ENCODE measurements at places on chromosomes 2 and 18.

GRCh38 chr2:84782717-84783442, 98.0 kb downstream of the TRABD2A start:
- DNase-seq = no peak

DNA sequence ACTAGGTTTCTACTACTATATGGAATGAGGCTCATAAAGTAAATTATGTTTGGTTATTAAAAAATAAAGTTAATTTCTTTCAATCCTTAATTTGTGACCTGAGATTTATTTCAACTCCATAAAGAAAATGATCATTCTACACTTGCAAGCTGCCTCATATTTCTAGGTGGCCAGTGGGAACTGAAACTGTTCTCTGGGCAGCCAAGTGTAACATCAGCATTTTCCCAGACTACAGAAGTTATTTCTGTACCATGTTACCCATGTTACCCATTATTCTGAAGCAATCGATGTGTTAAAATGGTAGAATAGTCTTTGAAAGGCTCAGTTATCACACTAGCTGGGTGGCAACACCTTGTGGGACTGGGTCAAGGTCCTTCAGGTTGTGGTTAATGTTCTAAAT, 139.3 kb upstream of the FBXO11 start:
- no peak for DNase-seq

DNA sequence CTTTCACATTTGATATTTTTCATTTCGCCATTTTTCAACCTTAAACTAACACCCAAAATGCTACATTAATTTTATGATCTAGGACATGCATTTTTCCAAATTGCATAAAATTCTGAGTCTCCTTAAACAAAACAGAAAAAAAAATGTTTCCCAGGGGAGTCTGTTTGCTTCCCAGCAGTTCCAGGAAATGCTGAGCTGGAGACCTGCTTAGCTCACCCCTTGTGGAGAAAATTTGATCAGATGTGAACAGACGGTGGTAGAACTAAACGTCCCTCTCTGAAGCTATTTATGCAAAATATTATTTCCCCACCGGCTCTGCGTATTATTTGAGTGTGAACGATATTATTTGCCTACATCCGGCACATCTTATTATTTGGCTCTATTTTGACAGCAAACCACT, 74.9 kb upstream of the AGAP1 start:
- DNase-seq = no peak

DNA sequence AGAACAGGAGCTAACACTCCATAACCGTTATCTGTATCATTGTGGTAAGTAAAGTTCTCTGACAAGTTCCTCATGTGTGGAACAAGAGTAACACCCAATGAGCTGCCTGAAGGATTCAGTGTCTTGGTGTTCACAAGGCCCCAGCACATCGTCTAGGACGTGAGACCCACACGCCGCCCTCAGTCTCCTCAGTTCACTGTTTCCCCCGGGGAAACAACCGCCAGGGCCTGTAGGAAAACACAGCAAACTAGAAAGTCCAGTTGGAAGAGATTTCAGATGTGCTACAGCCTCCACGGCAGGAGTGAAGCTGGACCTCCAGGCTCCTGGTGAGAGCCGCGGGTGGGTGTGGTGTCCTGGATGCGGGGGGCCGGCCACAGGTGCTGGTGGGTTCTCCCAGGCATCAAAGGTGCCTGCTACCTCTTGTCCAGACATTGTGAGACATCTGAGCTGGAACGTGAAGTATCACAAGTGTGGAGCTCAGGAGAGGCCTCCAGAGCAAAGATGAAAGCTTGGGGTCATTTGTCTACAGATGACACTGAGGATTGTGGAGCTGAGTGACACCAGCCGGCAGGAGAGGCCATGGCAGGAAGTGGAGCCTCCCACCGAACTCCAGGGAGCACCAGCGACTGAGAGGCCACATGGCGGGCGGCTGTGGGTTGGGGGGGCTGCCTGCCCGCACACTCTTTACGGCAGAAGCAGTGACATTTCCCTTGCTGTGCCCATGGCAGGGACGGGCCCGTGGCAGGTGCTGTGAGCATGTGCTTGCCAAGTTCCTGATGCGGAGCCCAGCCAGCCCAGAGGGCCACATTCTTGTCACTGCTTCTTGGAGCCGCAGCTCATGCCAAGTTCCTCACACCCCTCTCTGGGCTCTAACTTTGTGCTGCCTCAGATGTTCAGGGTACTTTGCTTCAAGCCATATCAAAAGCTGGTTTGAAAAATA, 131.2 kb downstream of the TMEM18 start:
- DNase-seq = no peak

DNA sequence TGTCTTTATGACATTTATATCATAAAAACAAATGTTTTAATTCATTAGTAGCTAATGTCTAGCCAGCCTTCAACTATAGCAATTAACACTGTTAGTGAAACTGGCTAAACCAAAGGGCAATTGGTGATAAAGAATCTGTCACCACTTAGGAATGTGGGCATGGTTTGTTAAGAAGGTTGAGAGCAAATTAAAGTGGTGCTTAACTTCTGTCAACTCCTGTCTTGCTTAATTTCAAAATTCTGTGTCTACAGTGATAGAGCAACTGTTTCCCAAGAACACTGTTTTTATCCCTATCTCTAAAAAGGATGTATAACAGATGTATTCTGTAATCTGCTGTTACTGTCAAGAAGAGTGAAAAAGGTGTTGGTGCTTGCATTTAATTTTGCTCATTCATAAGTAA, 36.5 kb downstream of the CFAP36 start:
- DNase-seq = no peak

- no peak for DNase-seq
Measured at GRCh38 chr2:28509361-28509760, 13.5 kb downstream of the PLB1 start.

- DNase-seq = no peak
Measured at GRCh38 chr2:217938036-217938435, 64.8 kb downstream of the TNS1 start.

DNA sequence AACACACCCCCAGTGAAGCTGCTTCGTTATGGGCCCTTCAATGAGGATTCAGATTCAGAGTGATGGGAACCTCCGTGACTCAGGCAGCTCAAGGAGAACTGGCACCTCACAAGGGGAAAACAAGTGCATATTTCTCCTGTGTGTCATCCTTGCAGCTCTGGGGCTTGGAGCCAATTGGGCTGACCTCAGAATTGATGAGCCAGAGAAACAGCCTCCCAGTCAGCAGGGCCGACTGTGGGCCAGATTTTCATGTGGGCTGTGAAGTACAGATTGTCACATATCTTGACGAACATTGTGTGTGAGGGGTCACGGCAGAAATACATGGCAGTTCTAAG, 189.6 kb upstream of the SP5 start:
- DNase-seq = no peak

GRCh38 chr2:196440413-196440812, 199.1 kb upstream of the CCDC150 start:
- no peak for DNase-seq

DNA sequence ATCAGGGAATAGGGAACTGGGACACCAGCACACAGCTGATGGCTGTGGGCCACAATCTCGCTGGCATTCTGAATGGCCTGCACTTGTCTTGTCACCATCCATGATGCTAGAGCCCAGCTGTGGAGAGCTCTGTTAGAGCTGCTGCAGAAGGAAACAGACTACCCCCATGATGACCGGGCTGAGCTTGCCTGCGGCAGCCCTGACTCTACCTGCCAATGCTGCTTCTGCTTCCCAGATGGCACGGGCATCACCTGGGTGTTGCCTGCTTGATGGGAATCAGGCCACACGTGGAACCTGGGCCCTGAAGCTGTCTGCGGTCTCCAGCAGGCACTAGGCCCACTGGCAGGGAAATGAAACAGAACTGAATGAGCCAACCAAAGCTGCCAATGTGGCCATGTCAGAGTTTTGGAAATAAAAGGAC, 11.2 kb upstream of the DAW1 start:
- DNase-seq = no peak

DNA sequence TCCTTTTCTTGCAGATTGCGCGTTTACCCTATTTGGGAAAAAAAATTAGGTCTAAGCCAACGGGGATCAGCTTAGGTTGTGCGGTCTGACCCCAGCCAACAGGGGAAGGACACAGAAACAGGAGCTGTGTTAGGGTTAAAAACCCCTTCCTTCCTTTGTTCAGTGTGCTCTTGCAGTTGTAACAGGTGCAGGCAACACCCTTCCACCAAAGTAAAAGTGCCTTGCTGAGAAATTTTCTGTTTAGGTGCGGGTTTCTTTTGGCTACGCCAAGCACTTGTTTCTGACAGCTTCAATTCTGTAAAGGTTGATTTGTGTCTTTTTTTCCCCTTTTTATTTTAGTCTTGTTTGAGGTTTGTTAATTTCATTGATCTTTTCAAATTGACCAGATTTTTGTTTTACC, 92.5 kb downstream of the PTPN4 start:
- no peak for DNase-seq

DNA sequence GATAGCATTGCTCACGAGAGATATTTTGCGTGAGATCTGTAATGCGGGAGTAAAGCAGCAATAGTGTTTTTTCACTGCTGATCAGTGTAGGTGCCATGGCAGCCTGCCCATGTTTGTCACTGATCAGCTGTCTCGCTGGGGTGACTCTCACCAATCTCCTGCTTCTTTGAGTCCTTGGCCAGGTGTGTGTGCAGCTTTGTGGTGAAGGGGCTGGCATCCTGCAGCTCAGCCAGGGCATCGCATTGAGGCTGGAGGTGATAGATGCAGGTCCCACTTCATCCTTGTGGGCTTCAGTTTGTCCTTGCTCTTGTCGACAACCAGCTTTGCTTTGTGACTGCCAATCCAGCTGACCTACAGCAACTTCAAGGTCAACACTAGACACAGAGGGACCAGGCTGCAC, 258.3 kb upstream of the CXCR4 start:
- no peak for DNase-seq

DNA sequence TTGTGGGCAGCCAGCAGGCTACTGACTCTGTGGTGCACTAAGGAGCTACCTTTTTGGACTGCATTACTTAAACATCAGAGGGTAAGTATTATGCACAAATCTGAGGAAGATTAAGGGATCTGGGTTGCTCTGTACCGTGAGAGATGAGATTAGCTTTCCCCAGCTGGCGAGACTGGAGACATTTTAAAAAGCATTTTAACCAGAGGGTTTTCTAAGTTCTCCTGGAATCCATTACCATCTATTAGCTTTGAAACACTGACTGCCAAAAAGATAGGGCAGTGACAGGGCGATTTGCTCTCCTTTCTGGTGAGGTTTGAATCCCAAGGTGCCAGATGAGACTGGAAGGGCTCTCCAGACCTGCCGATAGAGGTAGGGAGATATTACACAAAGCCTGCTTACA, 63.2 kb downstream of the LYPD6 start:
- DNase-seq = no peak

- DNase-seq = no peak
Measured at GRCh38 chr2:55054106-55054875, 4.0 kb upstream of the RTN4 start.

- no peak for DNase-seq
Measured at GRCh38 chr2:10629819-10630532, 59.8 kb downstream of the NOL10 start.

GRCh38 chr2:165022781-165023180, 67.5 kb upstream of the SLC38A11 start:
- no peak for DNase-seq

- DNase-seq = no peak
Measured at GRCh38 chr2:196252408-196253115, 81.2 kb upstream of the STK17B start.

DNA sequence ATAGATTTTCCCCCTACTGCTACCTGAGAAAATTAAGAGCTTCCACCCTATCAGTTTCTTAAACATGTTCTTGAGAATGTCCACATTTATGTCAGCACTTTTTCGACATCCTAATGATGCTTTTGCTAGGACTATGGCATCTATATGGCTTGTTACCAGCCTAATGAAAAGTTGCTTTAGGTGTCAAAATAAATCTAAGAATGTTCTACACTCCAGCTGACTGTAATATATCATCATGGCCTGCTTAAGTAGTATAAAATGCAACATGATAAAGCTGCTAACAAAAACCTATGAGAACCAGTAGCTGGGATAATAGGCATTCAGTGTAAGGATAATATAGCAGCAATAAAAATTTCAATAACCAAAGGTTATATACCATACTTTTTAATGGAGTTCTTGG, 1983.5 kb upstream of the CELF4 start:
- DNase-seq = no peak

- DNase-seq = no peak
Measured at GRCh38 chr18:55477860-55478581, 110.0 kb downstream of the TCF4 start.

- no peak for DNase-seq
Measured at GRCh38 chr2:73716543-73717250, 20.4 kb downstream of the TPRKB start.

DNA sequence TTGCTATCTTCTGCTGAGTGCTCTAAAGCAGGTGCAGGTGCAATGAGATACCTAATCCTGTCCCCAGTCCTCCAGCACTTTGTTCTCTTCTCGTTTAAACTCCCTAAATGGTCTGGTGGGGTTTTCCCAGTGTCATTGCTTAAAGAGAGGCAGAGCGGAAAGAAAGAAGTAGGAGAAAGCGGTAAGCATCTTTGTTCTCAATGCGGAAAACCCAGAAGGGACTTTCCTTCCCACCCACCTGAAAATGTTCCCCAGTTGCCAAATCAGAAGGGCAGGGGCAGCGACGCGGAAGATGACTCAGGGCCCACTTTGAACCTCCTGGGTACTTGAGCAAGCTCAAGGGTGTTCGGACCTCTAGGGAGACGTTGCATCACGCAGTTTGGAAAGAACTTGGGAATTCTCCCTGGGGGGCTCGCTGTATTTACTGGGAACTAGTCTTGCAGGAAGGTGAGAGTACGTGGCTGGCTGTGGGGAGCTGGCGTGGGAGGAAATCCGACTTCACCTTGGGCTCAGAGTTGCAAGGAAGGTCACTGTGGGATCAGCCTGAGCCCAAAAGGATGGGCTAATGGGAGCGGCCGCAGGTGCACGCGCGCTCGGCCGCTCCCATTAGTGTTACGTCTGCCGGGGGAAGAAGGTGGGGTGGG, 589 bp upstream of the SGPP2 start:
- no peak for DNase-seq

DNA sequence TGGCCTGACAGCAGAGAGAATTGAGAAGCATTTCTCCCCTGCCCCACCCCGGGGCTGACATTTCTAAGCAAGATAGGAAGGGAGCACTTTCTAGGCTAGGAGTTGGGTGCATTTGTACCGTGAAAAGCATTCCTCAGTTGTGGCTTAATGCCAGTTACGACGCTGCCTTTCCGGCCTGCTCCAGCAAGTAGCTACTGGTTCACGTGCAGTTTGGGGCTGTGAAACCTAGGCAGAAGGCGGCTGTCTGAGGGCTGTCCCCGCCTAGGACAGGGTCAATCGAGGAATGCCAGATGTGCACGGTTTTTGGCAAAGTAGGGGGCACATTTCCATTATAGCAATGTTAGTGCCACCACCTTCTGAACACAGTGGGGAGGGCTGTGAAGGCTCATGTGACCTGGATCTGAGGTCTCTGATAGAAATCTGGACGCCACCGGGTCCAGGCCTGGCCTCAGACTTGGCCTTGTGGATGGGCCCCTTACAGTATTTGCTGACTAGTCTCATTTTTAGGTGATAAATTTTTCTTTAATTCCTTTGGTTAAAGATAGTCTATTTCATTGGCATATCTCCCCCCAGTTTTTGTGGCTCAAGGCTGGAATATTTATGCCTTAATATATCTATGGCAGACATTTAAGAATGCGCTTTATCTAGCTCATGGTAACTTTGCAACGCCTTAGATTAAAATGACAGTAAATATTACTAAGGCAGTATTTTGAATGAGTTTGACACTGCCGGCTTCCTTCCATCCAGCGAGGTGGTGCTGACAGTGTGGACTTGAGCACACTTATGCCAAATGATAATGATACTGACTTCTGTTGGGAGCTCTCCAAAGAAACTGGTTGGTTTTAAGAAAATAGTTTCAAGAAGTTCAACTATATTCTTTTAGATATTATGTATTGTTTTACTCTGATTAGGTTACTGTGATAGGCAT, 78.7 kb downstream of the LPIN1 start:
- DNase-seq = no peak
